Cardiac fibroblast (primary cell): ENCODE measurements at places on chromosomes 5 and 9.
A peak's percentile ranks its signal among the peaks of the same experiment; 100 is the strongest.

- DNase-seq = no peak
Observed at GRCh38 chr5:119153629-119154028, 82.7 kb downstream of the DMXL1 start.

DNA sequence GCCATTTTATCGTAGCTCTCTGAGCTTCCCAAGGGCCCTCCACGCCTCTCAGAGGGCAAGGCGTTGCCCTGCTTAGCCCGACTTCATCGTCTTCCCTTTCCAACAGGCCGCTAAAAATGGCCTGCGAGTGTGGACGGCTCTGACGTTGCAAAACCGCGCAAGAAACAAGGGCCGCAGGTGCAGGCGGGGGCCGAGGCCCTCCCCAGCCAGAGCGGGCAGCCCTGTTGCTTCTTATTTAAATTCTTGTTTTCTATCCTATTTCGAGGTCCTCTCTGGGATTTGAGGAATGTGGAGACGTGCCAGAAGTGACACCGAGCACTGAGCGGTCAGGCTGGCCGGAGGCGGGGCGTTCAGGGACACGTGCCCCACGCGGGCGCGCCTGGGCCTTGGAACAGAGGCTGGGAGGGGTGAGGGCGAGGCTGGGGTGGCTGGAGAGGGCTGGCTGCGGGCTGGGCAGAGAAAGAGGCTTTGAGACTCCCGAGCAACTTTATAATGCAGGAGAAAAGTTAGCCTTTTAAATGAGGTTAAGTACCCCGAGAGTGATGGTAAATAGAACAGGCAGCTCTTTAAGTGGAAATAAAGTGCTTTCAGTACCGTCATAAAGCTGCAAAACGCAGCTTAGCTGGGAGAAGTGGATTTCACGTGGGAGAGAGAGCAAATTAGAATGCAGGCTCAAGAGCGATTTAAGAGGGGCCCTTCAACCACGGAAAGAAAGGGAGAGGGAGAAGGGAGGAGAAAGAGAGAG is 243.6 kb downstream of the AUH start:
- DNase-seq = peak; percentile 77

- no peak for DNase-seq
Observed at GRCh38 chr9:472479-473075, 257.9 kb downstream of the DOCK8 start.

- DNase-seq = no peak
Observed at GRCh38 chr9:129237803-129238202, 59.7 kb upstream of the IER5L start.

DNA sequence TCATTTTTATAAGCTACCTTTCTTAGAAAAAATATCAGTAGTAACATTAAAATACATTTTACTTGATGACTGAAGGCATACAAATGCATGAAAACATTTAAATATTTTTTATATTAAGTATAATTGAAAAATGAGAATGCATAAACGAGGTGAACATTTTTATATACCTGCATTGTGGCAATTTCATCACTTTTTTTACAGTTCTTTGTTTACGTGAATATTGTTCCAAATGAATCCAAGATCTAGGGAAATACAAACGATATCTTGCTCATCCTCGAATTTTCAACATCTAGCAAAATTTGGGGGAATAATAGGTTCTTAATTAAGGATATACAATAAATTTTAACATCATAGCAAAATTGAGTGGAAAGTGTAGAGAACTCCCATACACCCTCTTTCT is 45.5 kb upstream of the ALDH1A1 start:
- no peak for DNase-seq

DNA sequence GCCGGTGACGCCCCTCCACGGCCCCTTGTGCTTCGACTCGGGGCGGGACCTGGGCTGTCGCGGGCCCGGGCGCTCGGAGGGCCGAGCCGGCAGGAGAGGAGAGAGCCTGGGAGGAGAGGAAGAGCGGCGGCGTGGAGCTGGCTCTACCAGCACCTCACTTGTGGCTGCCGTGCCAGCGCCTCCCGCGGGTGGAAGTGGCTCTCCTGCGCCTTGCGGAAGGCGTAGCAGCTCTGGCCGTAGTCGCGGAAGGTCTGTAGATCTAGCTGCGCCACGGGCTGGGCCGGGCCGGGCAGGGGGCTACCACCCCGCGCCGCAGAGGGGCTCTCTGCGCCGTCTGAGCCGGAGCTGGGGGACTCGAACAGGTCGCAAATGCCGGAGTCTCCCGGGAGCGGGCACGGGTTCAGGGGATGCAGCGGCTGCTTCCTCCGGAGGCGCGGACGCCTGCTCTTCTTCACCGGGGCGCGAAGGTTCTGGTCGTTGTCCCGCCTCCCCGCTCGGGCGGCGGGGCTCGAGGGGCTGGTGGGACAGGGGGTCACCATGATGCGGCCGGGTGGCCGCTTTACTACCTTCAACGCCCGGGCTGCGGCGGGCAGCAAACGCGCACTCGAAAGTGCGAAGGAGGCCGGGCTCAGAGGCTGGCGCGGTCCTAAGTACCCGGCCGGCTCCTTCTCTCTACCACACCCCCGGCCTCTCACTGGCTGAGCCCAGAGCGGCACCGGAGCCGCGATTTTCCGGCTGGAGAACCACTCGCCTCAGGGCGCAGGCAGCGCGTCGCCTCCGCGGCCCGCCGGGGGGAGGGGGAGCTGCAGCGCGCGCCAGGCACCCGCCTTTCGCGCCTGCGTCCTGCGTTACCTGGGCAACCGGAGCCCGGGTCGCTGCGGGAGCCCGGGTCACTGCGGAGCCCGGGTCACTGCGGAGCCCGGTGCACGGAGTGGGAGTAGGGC is at the start of gene CCNO:
TSS of gene CCNO (minus strand) at position 624 of the 944 bp plus-strand sequence. CDS start at position 539, 85 bp downstream.
- DNase-seq = peak; percentile 69

DNA sequence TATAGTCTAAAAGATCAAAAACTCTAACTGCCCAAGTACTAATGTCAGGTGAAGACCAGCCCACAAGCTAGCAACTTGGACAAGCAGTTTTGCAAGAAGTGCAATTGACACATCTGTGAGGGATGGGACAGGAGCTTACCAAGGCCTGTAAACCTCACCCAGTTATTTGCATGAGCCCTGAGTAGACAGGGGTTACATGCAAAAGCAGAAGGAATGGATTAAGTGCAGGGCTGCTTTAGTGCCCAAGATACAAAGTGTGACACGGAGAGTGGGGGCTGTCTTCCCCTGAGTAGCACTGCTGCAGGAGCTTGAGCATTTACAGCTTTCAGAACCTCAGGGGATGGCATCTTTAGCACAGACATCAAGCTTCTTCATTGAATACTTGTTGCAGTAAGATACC is 286.7 kb downstream of the ELAVL2 start:
- no peak for DNase-seq

DNA sequence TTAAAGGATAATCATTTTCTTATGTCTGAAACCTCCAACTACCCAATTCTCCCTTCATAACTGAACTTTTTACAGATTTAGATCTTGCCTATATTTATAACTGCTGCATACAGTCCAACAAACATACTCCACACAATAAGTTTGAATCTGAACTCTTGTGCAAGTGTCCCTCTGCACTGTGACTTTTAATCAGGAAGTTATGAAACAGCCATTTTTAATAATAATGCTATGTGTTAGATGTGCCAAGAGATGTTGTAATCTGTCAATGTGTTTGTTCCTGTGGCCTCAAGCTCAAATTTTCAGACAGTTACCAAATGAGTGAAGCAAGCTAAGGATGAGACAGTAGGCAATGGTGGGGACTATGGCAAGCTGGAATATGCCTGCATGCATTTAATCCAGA is 57.6 kb upstream of the MTAP start:
- DNase-seq = peak; percentile 78

GRCh38 chr5:33238826-33239695 is 201.7 kb upstream of the TARS1 start:
- no peak for DNase-seq
